ENCODE measurements at places on chromosomes 16 and 17.
A peak's percentile ranks its signal among the peaks of the same experiment; 100 is the strongest.

GRCh38 chr16:11507350-11507749, 79.4 kb downstream of the LITAF start:
- no peak for DNase-seq

DNA sequence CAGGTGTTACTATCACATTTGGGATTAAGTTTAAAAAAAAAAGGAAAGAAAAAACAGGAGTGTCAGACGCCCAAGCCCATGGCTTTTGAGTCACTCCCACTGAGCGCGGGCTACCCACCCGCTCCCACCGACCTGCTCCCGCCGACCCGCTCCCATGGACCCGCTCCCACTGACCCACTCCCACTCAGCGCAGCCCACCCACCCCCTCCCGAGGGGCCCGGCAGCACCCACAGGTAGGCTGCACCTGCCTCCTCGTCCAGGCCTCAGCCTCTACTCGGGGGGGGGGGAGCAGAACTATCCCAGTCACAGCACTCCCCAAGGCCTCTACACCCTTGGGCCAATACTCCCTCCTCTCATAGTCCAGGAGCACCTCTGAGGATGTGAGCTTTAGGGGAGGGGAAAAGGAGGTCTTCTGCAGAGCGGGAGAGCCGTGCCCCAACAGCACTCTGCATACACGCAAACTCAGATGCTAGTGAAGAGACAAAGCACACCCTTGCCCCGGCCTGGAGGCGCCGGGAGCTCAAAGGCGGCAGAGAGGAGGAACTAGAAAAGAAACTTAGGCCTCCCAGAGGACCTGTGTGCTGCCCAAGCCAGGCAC, 2.9 kb downstream of the CLUH start:
- no peak for DNase-seq

DNA sequence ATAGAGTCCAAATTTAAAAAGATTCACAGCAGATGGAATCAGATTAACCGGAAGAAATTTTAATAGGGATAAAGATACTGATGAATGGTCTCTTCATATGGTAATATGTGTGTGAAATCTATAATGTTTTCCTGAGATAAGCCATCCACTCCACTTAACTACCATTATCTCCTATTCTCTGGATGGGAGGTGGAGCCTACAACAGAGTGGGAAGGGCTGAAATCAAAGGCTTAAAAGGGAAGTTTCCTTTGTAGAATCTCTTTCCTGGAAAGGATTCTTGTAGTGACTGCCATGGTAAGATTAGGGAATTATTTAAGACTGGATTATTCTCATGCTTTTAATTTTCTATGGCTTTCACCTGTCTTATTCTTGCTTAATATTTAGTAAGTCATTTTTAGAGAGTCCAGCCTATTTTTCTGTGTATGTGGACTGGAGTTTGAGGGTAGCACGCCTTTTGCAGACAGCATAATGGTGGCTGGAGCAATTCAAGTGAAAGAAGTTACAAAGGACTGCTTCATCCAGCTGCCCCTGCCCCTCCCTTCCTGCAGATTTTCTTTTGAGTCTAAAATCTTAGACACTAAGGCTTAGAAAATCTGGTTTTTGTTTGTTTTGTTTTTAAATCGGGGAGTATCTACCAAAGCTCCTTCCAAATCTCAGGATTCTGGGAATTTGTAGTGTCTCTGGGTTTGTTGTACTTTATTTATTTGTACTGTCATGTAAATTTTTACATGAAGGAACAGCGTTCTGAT, 26.5 kb downstream of the KAT7 start:
- DNase-seq: no peak

- no peak for DNase-seq
Measured at GRCh38 chr17:30961209-30962188, 9.3 kb upstream of the RNF135 start.

DNA sequence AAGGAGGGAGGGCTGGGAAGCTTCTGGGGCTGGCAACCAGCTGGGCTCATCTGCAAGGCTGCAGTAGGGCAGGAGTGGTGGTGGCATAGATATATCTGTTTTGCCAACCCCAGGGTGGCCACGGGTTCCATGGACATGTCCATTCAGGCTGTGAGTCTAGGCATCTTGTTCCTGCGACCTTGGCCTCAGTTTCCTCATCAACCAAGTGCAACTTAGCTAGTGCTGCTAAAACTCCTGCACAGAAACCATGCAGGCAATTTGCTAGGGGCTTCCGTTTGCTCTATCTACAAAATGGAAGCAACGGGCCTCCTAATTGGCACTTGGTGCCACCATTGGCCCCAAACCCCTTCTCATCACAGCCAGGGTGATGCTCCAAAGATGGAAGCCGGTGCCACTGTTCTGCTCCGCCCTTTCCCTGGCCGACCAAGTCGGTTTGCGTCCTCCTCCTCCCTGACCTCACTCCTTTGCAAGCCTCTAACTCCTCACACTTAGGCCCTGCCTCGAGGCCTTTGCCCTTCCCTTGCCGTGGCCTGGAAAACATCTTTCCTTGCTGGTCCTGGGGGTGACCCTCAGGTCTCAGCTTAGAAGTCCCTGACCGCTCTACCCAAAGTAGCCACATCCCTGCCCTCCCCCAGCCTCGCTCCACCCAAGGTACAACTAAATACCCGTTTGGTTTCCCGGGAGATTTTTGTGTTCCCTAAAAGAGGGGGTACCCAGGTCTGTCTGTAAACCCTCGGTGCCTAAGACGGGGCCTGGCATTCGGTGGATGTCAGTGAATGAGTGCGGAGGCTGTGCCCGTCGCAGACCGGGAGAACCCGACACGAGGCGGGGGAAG, 1.2 kb downstream of the SREBF1 start:
- DNase-seq: no peak

- DNase-seq: no peak
Measured at GRCh38 chr17:77246110-77247047, 105.6 kb downstream of the SEC14L1 start.

DNA sequence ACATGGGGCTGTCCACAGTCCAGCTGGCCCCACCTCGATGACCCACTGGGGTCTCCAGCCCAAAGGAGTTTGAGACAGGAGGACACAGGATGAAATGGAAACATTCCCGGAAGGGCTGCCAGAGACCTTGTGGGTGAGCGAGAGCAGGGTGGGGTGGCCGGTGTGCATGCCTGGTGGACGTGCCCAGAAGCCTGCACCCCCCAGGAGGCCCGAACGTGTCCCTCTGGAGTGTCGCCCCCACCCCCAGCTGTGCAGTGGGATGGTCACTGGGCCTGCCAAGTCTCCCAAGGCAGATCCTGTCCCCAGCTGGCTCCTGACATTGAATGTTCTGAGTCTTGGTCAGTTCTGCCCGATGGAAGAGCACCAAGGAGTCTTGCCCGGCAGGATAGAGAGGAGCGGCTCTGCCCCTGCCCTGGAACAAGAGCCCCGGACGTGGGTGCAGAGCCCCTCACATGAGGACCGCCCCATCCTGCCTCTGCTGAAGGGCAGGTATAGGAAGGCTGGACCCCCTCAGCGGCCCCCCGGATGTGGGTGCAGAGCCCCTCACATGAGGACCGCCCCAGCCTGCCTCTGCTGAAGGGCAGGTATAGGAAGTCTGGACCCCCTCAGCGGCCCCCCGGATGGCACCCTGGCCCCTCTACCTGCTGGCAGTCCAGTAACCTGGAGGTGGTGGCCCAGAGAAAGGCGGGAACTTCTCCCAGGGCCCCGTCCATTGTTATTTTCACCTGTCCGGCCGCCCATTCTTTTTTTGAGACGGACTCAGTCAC, 3.1 kb upstream of the CAPN15 start:
- no peak for DNase-seq

DNA sequence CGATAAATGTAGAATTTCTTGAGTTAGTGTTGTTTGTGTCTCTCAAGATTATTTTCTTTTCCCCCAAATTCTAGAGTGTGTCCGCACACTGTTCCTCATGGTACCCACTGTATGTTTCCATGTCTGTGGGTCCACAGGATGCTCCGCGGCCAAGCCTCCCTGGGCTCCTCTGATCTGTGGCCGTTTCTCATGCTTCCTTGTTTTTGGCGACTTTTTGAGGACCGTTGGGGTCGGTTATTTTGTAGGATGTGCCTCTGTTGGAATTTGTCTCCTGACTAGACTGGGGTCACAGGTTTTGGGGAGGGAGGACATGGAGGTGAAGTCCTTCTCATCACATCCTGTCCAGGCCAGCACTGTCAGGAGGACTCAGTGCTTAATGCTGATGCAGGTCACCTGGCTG, 140.0 kb downstream of the LAT start:
- DNase-seq: no peak

DNA sequence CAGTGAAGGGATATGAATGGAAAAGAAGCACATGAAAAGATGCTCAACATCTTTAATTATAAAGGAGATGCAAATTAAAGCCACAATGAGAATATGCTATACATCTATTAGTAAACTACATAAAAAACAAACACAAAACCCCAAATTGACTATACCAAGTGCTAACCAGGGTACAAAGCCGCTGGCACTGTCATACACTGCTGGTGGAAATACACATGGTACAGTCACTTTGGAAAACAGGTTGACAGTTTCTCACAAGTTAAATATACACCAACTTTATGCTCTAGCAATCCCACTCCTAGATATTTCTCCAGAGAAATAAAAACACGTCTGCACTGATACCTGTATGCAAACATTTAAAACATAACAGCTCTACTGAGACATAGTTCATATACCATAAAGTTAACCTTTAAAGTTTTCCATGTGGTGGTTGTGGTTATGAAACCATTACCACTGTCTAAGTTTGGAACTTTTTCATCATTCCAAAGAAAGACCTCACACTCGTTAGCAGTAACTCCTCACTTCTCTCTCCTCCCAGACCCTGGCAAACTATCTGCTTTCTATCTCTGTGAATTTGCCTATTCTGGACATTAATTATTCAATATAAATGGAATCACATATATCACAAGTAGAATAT, 42.7 kb downstream of the ADGRG5 start:
- no peak for DNase-seq

DNA sequence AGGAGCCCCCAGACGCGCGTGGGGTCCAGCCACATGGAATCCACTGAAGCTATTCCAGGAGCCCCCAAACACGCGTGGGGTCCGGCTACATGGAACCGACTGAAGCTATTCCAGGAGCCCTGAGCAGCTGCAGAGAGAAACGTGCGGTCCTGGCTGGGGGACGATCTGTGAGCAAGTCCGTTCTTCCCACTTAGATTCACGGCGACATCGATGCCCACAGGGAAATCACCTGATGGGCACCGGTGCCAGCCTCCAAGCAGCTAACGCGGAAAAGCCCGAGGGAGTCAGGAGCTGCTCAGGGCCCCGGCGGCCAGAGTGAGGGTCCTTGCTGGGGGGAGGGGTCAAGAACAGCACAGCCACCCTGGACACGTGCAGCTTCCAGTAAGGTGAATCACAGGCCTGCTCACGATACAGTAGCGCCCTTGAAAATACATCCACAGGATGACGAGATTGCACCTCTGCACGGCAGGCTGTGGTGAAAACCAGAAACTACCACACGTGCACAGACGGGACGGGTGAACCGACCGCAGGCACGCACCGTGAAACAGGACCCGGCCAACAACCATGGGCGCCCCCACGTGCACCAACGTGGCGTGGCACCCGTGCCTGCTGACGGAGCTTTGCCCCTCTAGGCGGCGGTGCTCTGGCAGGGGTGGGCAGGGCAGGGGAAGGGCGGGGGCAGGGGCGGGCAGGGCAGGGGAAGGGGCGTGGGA, 77.7 kb upstream of the GNG13 start:
- DNase-seq: no peak

DNA sequence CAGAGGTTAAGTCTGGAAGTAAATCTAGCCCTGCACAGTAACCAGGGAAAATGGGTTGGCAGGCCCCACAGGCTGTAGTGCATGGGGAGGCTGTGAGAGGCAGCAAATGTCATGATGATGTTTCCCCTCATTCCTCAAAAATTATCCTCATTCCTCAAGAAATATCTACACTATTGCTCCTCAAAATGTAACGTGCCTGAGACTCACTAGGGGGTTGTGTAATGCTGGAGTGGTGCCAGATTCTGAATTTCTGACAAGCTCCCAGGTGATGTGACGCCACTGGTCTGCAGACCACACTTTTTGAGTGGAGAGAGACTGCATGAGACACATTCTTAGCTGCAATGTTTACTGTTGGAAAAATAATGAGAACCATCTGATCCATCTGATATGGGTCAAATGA, 1.2 kb upstream of the MPP3 start:
- no peak for DNase-seq

- DNase-seq: peak; percentile 35
Measured at GRCh38 chr17:77472468-77473310, 331.9 kb downstream of the SEC14L1 start.

DNA sequence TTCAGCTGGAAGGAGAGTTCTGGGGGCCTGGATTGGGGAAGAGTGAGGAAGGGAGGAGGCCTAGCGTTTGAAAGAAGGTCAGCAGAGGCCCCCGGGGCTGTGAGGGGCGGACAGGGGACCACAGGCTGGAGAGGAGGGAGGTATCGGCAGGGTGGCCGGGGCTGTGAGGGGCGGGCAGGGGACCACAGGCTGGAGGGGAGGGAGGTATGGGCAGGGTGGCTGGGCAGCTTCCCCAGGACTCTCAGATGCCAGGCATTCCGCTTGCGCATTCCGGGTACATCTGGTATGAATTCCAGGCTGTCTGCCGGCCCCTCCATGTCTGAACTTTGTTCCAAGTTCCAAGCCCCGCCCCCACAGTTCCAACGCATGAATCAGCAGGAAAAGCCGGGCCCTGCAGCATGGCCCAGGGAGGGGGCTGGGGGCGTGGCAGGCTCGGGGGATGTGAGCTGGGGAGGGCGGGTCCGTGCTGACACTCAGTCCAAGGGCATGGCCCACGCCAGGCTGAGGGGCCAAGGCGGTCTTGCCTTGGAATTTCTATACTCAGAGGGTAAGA, 4.3 kb upstream of the TLCD2 start:
- DNase-seq: no peak

GRCh38 chr16:72977127-72977526, 70.8 kb downstream of the ZFHX3 start:
- DNase-seq: no peak

DNA sequence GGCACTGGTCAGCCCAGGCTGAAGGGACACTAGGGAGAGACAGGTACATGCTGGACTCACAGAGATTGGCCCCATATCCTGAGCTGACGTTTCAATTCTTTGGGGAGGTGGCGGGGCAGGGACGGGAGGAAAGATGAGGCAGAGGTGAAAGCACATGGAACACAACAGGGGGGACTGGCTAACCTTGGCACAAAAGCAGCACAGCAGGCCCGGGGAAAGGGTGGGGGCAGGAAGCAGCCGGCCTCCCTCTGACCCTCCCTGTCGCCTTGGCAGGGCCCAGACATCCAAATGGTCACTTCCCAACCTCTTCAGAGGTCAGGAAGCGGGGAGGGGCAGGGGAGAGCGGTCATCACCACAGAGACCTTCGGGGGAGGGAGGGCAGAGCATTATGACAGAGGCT, 6.6 kb downstream of the VAT1 start:
- no peak for DNase-seq

All from CD8-positive, alpha-beta memory T cell (primary cell).